ENCODE measurements at places on chromosomes 6 and 20.

GRCh38 chr20:4006640-4007039 is 8.7 kb downstream of the RNF24 start:
- DNase-seq, result peak; percentile 9

DNA sequence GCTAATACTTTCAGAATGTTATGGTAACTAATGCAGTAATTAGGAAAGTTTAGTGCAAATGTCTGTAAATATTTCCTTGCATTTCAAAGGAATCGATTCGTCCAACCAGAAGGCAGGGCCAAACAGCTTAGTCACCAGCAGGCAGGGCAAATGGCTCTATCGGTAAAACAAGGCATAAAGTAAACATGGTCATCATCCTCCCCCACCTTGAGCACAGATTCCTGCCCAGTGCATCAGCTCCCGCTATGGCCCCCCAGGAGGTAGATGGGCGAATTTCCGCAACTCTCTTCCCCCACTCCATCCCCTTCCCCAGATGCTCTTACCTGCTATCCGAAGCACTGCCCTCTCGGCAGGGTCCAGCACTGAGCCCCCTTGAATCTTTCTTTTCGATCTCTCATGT is 103.8 kb upstream of the BEND6 start:
- DNase-seq, result no peak

- DNase-seq, result no peak
These were observed 9.1 kb downstream of the YTHDF1 start for GRCh38 chr20:63206878-63207277.

DNA sequence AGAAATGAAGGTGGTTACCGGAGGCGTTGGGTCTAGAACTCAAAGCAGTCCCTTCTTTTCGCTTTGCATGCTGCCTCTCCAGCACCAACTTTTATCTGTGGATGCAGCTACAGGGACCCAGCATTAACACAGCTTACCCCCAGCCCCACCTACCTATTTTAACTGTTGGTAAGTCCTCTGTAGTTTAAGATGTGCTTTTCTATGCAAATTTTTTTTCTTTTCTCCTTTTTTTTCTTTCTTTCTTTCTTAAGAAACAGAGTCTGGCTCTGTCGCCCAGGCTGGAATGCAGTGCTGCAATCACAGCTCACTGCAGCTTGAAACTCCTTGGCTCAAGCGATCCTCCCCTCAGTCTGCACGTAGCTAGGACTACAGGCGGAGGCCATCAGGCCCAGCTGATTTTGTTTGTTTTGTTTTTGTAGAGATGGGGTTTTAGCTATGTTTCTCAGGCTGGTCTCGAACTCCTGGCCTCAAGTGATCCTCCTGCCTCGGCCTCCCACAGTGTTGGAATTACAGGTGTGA is 6.5 kb upstream of the USP45 start:
- DNase-seq, result no peak

DNA sequence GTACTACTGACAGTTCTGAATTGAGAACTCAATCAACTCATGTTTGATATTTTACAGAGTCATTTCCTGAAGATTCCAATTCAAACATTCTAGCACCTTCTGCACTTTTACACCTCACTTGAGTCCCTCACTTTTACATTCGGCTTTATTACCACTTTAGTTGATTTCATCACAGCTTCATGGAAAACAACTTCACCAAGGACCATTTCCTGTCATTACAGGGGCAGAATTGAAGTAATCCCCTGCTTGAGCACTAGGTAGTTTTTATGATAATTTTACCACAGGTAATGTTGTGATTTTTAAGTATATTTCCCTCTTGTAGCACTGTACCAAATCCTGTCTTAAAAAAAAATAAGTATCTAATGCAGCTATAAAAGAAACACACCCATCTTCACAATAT is 312.9 kb downstream of the BTBD9 start:
- DNase-seq, result no peak

DNA sequence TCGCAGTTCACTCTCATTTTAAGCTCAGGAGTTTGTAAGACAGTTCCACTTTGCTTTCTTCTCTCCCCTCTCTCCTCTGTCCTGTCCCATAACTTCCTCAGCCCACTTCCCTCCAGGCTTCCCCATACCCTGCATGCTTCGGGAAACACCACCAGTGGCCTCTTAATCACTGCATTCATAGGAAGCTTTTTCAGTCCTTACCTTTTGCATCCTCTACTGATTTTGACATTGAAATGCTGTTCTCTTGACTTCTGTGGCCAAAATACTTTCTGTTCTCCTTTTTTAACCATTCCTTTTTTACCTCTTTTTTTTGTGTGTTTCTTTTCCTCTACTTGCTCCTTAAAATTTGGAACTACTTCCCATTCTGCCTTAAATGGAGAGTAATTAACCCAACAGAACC is 69.7 kb downstream of the HIVEP1 start:
- no peak for DNase-seq

DNA sequence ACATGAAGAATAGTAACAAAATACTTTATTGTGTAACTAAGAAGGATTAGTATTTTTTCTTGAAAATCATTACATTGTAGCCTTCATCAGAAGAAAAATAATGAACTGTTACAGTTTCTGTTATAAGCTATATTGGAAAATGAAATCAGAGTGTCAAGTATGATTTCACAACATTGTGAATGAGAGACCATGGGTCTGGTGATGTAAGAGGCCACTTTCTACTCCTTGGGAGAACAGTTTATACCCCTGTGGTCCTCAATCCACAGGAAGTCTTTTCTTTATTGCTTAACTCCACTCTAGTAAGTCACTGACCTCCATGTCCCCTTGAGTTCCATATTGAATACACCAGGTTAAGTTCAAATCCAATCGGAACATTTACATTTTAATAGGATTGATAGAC is 218.7 kb upstream of the FERMT1 start:
- no peak for DNase-seq

DNA sequence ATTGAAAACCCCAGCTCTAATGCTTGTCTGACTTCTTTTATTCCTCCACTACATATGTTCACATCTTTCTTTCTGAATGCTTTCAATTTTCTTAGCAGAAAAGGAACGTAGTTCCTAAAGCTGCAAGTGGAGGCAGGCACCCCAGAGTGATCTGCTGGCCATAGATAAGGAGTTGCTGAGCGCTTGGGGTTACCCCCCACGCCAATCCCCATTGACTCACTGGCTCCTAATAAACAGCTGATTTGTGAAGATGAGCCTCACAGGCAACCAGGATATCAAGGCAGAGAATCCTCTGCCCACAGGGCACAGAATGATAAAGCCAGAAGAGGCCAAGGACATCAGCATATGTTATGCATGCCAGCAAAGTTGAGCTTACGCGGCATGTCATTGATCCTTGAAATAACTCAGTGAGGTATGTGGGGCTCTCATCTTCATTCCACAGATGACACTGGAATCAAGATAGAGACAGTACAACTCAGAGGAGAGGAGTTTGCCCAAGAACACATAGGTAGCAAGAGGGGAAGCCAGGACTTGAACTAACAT is 129.1 kb upstream of the PTPRT start:
- DNase-seq, result no peak

DNA sequence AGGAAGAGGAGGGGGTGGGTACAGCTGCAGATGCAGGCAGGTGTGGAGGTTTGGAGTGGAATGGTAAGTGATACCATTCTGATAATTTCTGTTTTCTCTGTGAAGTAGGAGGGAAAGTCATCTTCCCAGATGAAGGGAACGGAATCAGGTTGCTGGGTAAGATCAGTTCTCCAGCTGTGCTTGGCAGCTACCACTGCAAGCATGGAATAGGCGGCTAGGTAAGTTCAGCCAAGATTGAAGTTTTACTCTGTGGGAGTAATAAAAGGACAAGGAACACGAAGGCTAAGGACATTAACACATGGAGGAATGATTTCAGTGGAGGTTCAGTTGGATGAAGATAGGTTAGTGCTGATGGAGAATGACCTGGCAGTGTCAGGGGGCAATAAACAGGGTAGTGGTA is 128.3 kb downstream of the CARMIL1 start:
- no peak for DNase-seq

- peak; percentile 52 for DNase-seq
These were observed 280.5 kb downstream of the SYNE1 start for GRCh38 chr6:152356662-152357061.

DNA sequence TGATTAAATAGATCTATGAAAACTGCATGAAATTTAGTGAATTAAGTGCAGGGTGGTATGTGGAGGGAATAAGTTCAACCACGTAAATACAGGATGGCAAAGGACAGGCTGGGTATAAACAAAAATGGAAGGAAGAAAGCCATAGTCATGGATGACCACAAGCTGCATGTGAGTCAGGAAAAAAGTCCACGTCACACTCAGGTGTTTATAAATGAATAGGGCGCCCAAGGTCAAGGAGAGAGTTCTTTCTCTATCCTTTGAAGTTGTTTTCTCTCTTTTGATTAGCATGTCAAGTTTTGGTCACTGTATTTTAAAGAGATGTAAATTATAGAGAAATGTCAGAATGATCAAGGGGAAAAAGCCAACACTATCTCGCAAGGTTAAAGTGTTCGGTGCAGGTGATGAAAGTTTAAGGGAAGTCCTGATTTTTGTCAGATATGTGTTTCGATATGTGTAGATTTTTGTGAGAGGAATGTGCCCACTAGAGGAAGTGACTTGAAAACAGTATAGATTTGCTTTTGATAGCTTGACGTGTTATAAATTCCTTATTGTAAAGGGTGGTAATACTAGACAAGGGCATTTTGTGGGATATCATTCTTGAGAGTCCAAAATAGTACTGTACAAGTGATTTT is 58.7 kb downstream of the MAP3K4 start:
- no peak for DNase-seq

- no peak for DNase-seq
These were observed 169.3 kb downstream of the OGFRL1 start for GRCh38 chr6:71457929-71458328.

GRCh38 chr6:18362058-18362561 is 25.0 kb upstream of the RNF144B start:
- DNase-seq, result no peak

DNA sequence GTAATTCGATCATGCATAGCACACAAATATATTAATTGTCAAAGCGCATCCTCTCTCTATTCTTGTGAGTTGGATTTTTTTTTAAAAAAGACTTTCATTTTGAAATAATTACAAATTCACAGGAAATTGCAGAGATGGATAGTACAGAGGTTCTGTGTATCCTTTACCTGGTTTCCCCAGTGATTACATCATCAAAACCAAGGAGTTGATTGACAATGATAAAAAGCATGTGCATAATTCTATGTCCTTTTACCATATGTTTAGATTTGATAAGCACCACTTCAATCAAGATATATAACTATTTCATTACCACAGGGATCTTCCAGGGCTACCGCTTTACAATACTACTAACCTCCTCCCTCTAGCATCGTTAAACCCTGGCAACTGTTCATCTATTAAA is 40.2 kb downstream of the CCN2 start:
- DNase-seq, result no peak

GRCh38 chr6:36643977-36644376 is 34.5 kb upstream of the CDKN1A start:
- no peak for DNase-seq

- peak; percentile 99 for DNase-seq
These were observed at the start of the genes PACRG and PRKN for GRCh38 chr6:162727322-162728182. PACRG (plus strand) TSS chr6:162727974. PRKN (minus strand) TSS chr6:162727766.

GRCh38 chr20:39857187-39857586 is 831.8 kb downstream of the MAFB start:
- DNase-seq, result no peak

DNA sequence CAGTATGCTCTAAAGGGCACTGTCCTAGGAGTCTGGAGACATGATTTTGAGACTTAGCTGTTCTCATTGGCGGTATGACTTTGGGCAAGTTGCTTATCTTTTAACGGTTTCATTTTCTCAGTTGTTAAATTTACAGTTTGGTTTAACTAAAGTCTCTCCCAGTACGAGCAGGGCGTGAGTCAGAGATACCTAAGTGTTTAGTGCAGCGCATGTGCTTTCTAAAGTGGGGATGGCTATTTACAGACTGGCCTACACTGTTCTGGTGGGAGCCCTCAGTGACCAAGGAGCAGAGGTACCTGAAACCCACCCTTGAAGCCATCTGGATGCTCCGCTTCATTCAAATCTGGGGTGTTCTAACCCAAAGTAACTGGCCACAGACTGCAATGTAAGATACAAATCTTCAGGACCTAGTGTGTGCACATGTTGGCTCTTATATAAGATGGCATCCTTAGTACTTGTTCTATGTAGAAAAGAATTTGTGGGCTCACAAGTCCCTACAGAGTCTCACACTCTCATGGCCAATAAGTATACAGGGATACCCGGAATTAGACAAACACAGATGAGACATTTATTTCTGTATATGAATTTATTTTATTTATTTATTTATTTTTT is 10.7 kb downstream of the MSH5 start:
- DNase-seq, result no peak

DNA sequence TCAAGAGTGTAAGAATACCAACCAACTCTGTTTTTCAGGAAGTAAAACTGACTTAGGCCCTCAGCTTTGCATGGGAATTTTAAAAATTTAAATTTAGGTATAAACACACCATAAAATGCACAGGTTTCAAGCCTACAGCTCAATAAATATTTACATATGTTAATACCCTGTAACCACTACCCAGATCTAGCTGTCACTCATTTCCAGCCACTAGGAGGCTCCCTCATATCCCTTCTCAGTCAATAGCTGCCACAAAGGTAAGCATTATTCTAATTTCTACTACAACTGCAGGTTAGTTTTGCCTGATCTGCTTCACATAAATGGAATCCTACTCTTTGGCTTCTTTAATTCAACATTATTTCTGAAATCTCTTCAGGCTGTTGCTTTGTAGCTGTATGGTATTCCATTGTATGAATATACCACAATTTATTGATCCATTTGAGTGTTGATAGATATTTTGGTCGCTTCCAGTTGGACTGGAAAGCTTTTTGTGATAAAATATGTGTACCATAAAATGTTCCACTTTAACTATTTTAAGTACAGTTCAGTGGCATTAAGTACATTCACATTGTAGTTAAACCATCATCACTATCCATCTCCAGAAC is 32.5 kb upstream of the MEI4 start:
- peak; percentile 10 for DNase-seq

DNA sequence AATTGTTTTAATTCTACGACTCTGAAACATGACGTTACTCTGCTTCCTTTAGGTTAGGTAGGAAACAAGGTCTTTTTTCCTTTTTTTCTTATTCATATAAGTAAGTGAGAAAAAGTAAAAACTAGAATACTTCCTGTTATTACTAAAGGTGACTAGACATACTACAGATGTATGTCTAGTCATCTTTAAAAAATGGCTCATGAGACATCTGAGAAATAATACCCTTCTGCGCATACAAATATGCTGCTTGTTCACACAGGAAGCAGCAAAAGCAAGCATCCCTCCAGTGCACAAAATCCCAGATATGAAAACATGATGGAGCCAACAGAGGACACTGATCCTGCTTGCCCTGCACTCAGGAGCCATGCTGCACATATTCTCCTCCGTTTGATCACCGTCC is 699.1 kb downstream of the EPM2A start:
- DNase-seq, result no peak

- DNase-seq, result peak; percentile 87
These were observed 391 bp downstream of the MAPRE1 start for GRCh38 chr20:32819992-32820697.

DNA sequence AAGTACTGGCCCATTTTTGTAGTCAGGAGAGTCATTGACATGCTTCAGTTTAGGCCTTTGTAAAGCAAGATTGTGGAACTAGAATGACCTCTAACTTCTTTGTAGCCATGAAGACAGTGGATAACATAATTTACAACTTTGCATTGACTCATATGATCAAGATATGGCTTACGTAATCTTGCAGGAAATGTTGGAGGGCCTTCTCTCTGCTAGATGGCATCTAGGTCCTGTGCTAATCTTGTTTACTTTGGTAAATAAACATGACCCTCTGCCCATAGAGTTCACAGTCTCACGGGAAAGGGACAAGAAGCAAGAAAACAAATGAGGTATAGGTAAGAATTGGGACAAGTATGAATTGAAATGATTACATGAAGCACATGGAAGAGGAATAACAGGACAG is 355.2 kb upstream of the ARID1B start:
- no peak for DNase-seq

GRCh38 chr6:9514146-9514545 is 900.7 kb downstream of the TFAP2A start:
- no peak for DNase-seq

Measured in HEK293T (cell line).